Fibroblast of pulmonary artery (primary cell): ENCODE measurements at places on chromosomes 7 and 10.

- no peak for DNase-seq
Observed at GRCh38 chr7:32289651-32290414, 200.3 kb downstream of the LSM5 start.

DNA sequence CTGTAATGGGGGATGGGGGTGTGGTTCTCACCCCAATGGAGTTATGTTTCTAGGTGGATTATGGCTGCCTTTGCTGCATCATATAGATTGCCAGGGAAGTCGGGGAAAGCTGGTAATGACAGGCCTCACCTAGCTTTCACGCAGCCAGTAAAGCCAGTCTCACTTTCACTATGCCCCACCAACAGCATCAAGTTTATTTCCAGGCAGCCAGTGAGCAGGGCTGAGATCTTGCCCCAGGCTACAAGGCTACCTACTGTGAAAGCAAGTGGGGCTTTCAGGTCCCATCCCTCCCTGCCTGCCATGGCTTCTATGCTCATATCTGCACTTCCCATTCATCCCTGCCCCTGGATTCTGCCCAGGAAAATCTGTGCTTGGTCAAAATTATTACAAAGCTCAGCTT, 61.7 kb upstream of the NXPH1 start:
- no peak for DNase-seq

- DNase-seq = no peak
Observed at GRCh38 chr7:45643630-45644029, 69.5 kb downstream of the ADCY1 start.

GRCh38 chr10:112801004-112801403, 149.0 kb upstream of the TCF7L2 start:
- DNase-seq = no peak

- DNase-seq = no peak
Observed at GRCh38 chr7:94040254-94040653, 36.1 kb upstream of the BET1 start.

DNA sequence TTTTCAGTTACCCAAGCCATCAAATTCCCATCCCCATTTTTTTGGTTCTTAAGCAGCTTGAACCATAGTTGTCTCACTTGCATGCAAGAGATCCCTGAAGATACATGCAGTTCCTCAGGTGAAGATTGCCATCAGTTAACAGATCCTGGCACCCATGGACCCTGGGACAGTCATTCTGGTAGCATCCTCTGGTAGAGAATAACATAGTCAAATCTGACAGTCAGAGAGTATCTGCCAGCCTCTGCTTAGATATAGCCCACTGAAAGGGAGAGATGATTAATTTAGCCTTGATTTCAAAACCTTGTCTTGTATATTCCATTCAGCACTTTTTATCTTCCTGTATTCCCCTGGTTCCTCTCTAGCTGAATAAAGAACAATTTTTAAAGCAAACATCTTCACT, 280.4 kb downstream of the KCNMA1 start:
- no peak for DNase-seq

- DNase-seq = peak; percentile 82
Observed at GRCh38 chr10:110138197-110138812, 69.1 kb upstream of the MXI1 start.

DNA sequence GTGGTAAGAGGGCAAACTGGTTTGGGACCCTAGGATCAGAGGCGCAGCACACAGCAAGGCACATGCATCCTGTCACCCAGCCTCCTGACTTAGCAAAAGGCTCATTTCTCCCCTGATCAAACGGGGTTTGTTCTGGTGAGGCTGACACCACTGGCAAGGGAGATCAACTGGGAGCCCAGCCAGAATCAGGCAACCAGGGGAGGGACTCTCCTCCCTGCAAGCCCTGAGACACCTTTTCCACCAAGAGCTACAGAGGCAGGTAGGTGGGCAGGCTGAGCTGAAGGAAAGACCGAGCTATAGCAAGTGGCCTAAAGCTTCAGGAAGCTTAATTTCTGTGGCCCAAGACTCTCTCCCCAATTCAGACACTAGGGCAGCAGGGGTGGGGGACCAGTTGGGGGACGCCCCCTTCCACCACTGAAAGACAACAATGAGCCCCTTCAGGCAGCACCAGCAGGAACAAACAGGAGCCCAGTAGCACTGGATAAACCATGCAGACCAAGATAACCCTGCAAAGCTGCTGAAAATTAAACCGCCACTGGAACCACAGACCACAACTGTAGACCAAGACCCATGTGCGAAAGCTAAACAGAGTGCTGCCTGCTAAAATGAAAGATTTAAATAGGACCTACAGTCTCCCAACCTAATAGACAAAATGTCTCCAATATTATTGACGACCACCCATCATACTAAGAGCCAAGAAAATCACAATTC, 27.1 kb upstream of the SAR1A start:
- no peak for DNase-seq

GRCh38 chr10:637771-638195, 51.7 kb downstream of the DIP2C start:
- no peak for DNase-seq

- DNase-seq = no peak
Observed at GRCh38 chr7:137480824-137481365, 137.4 kb upstream of the PTN start.

DNA sequence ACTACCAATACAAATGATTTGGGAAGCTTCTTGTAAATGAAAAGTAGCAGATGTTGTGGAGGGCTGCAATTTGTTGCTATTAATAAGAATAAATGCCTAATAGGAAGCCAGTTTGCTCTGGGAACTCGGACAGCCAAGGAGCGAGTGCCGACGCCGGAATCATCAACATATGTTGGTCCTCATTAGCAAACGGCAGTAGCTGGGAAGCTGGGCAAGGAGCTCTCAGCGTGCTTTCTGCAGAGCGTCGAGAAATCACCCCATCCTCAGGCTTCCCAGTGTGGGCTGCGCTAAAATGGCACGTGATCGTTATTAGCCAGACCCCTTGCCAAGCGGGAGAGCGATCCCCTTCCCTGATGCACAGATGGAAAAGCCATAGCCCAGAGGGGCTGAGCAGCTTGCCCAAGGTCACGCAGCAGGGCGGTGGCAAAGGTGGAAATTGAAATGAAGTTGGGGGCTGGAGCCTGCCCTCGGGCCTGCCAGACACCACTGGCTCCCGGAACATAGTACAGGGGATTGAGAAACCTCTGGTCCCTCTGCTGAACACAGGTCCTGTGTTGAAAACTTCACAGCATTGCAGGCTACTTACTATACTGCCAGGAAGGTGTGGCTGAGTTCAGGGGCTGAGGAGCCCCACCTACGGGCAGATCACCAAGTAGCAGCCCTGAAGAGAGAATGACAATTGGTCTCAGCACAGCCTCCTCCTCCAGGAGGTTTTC, 326.9 kb downstream of the PLXNA4 start:
- peak; percentile 16 for DNase-seq

DNA sequence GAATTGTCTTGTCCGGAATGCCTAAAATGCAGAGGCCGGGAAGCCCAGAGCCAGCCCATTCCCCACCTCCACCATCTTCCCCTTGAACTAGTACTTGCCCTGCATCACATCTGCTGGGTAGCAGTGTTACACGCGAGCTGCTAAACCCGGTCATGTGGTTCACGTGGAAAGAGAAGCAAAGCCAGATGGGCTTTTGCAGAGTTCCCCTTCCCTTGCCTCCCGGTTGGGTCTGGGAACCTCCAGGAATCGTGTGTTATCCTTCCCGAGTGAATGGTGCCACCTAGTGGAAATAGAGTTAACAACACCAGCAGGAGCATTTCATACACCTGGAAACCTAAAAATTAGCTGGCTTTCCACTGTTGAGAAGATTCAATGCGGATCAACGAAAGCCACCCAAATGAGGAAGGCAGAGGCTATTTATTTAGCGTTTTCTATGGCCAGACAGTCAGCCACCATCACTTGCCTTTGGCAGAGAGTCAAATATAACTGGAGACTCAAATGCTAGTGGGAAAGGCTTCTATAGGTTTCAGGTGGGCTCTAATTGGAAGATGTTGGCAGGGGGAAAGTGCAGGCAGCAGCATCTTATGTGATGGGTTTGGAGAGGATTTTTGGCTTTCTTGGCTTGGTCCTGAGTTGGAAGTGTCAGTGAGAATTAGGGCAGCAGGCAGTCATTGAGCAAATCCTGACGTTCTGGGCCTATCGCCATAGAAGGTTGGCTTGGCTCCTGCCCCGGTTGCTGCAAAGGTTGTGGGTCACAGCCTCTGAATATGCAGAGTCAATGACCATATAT, 12.9 kb upstream of the DENND2A start:
- peak; percentile 85 for DNase-seq

GRCh38 chr7:77269360-77270093, 69.9 kb upstream of the FGL2 start:
- DNase-seq = no peak

DNA sequence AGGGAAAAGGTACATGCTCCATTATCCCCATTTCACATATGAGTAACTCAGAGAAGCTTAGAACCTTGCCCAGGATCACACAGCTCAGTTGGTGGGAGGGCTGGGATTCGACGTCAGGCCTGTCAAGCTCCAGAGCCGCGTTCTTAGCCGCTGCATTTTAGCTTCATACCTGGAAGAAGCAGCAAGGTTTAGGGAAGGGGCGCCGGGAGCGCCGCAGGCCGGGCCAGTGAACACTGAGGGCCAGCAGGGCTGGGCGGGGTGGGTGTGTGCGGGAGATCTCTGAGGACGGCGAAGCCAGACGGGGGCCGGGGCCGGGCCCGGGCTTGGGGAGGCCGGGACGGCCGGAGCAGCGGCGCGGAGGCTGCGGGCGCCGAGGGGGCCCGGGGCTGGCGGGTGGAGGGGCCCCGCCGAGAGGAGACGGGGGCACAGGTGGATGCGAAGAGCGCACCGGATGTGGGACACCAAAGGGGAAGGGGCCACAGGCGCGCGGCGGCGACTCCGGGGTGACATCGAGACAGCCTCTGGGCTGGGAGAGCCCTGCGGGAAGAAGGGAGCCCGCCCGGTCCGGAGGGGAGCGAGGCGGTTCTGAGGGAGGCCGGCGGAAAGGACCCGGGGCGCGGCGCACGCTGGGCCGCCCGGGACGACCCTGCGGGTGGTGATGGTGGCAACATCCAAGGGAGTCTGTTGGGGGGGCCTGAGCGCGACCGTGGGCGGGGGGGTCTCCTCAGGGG, 498 bp downstream of the NDST2 start:
- DNase-seq = peak; percentile 33

DNA sequence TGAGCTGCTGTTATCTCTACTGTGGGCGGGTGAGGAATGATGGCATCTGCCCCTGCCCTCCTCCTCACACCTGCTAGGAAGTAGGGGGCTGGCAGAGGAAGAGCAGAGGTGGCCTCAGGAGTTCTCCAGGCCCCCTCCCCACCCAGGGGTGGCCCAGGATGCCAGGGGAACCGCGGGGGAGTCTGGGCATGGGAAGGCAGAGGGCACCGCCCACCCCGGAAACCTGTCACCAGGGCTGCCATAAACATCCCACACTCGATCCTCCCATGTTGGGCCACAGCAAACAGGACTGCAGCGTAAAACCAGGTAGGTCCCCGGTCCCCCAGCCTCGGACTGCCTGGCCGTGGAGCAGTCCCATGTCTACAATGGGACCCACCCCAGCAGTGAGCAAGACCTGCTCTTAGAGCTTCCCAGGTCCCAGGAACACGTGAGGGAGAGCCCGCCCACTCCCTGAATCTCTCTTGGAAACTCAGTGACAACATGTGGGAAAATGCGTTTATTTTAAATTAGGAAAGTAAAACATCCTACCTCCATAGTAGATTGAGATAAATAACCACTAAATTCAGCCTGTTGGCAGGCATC, 23.4 kb downstream of the EBF3 start:
- DNase-seq = no peak

DNA sequence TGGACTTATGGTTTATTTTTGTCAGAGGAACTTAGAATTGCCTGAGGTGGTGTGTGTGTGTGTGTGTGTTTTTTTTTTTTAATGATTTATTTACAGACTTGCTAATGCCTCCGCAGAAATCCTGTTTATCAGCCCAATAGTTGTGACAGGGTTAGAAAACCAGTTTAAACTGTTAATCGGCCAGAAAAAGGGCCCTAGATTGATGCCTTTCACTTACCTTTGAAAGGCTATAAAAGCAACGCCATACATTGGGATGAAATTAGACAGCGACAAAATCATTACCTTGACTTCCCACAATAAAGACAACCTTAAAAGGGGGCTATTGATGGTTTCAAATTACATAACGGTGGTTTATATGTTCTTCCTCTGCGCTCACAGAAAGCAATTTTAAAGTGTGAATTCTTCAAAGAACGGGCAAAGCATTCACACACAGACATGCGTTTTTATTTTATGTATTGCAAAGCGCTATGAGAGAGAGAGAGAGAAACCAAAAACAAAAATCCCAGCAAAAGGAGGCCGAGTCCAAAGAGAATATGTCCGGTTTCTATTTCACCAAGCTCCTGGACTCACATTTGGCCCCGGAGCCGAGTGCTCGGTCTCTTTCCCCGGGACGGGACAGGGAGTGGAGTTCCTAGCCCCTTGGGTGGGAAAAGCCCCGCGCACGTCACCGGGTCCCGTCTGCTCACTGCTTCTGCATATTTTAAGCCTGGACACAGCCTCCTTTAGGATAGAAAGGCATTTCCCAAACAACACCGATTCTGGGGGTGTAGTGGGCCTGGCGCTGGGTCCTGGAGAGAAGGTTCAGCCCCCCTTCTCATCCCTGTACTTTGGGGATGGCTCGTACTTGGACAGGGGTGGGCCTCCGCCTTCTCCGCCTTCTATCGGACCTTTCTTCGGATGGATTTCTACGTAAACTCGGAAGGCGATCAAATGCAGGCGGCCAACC, 26.8 kb upstream of the VAX1 start:
- no peak for DNase-seq

- DNase-seq = no peak
Observed at GRCh38 chr7:142405122-142405765, 147.4 kb upstream of the PRSS58 start.

GRCh38 chr10:22611425-22612115, 102.8 kb downstream of the PIP4K2A start:
- DNase-seq = no peak

DNA sequence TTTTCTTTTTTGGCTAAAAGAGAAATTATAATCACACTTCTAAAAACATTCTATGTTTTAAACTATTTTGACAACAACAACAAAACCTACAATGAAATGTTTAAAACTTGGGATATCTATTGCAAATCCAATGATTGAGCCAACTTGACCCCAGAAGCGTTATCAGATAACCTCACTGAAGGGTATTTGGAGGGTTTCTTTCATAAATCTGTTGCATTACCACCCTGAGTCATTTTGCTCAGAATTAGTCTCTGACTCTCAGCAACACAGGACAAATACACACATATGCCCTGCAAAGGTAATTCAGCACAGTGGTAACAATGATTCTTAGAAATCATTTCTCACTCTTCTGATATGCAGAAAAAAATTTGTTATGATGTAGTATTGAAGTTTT, 2.3 kb upstream of the COL1A2 start:
- DNase-seq = no peak

DNA sequence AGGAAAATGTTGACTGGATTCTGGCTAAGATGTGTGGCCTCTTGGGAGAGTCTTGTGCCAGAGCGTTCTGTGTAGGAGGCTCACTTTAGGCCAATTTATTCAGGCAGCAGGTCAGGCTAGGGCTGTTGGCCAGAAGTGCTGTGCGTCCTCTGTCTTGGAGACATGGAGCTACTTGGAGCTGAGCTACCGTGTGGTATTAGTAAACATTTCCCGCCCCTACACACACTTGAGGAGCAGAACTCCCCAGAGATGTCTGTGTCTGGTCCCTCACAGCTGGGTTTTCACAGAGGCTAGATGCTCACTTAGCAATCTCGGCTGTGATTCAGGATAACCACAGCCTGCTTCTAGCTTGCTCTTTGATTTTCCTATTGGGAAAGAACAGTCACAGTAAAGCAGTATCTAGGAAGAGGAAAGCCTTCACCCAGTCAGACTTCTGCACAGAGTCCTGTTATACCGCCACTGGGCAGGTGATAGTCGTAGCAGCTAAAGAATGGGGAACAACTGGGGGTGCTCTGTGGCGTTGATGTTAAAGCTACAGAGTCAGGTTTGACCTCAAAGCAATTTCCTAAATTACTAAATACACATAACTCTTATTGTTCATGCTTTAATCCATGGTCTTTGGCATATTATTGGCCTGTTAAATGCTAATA, 86.7 kb downstream of the MDFIC start:
- DNase-seq = peak; percentile 90
